ENCODE measurements at places on chromosomes 1 and 21. TPM values are rescaled to one million over a fixed set of nuclear protein-coding genes. Genes with fewer than 3 reads are reported as not detected.

Gene CDC20
- total RNA-seq = 0.67 TPM

Gene MYOG
- total RNA-seq = not detected

Gene TAL1
- total RNA-seq = 3.9 TPM

Gene B3GALT2
- 59.2 TPM for total RNA-seq

Gene GPR61
- 0.41 TPM for total RNA-seq

Gene CRB1
- 0.25 TPM for total RNA-seq

Gene ZSWIM5
- 1.9 TPM for total RNA-seq

Gene GPATCH2
- total RNA-seq = 9.3 TPM

Gene FCGR3A
- total RNA-seq = 69.7 TPM

Gene EVI5
- 58.1 TPM for total RNA-seq

Gene NPPA
- total RNA-seq = 59,291 TPM

Gene GADD45A
- total RNA-seq = 10.5 TPM

Gene DTL
- 0.85 TPM for total RNA-seq

Gene CLDN8
- not detected for total RNA-seq

Gene AMY2A
- not detected for total RNA-seq

Gene RIPK4
- total RNA-seq = 0.86 TPM

Gene LCE1B
- total RNA-seq = not detected
